ENCODE measurements at places on chromosomes 13 and 19.

GRCh38 chr13:95188128-95188527 lies 113.1 kb downstream of the ABCC4 start:
- DNase-seq, result no peak

DNA sequence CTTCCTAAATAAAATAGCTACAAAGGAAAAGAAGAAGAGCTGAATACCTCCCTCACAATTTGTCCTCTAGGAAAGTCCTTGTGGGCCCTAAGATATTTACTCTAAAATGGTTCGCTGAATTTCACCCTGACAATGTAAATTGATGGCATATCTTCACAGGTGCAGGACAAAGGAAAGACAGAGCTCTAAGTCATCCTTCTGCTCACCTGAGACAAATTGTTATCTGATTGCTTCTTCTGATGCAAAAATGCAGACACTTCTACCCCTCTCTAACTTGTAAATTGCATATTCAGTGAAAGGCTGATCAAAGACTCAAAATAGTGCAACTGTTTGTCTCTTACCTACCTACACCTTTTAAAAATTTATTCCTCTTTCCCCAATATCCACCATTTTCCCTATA lies 747.2 kb upstream of the PRR20A start:
- no peak for DNase-seq

DNA sequence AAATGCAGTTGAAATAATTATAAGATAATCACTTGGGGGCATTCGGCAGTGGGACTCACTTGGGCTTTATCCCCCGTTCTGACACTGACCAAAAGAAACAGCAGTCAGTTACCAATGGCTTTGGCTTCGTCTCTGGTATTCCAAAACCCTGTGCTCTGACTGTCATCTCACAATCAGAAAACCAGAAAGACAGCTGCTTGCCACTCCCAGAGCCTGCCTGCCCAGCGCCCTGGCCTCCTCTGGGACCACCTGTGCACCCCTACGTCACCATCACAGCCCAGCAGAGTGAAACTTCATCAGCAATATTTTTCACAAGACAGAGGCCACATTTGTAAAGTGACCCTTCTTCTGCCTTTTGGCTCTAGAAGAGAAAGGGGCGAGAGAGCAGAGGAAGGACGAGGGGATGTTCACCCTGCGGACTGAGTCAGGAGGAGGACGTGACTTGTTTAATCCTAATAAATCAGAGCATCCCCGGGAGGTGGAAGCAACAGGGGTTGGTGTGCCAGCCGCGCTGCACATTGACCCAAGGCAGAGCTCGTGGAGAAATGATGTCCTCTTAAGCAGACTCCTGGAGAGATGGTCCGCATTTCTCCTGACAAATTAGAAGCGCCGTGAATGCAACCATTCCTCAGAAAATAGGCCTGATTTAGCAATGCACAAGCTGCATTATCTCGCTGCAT lies 397.8 kb upstream of the ZNF507 start:
- no peak for DNase-seq

DNA sequence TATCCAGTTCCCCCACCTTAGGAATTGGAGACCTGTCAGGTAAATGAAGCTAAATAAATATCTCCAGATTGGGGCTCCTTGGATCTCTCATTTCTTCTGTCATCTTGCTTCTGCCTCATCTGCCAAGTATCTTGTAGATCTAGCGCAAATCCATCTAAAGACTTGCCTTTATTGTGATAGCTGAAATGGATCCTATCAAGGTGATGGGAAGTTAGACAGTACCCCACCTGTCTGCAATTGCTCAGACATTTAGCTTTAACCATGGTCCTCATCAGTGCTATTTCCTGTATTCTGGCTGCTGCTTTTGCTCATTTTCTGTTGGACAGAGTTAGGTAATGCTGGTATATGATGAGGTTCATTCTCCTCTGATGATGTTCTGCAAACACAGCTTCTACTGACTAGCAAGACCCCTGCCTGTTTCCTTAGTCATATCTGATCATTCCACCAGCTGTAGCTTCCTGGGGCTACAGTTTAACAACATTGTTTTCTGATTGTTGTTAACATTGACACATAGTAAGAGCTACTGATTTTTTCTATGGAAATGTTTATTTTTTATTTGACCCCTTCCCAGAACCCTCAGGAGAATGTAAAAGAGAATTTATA lies 340.0 kb downstream of the DCT start:
- DNase-seq, result no peak

DNA sequence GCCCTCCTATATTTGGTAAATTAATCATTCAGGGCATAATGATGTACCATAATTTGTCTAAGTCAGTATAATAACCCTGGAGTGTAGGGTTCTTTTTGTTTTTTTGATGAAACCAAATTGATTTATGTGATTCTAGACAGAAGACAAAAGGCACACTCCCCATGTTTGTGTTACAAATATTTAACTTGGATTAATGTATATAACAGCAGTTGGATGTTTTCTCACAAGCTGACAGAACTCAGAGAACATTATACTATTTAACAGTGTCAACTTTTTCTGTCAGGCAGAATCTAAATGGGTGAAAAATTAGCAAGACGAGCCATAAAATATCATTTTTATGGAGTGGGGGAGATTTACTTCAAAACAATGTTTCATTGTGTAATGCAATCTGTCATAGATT lies 15.2 kb downstream of the CBY2 start:
- DNase-seq, result no peak

DNA sequence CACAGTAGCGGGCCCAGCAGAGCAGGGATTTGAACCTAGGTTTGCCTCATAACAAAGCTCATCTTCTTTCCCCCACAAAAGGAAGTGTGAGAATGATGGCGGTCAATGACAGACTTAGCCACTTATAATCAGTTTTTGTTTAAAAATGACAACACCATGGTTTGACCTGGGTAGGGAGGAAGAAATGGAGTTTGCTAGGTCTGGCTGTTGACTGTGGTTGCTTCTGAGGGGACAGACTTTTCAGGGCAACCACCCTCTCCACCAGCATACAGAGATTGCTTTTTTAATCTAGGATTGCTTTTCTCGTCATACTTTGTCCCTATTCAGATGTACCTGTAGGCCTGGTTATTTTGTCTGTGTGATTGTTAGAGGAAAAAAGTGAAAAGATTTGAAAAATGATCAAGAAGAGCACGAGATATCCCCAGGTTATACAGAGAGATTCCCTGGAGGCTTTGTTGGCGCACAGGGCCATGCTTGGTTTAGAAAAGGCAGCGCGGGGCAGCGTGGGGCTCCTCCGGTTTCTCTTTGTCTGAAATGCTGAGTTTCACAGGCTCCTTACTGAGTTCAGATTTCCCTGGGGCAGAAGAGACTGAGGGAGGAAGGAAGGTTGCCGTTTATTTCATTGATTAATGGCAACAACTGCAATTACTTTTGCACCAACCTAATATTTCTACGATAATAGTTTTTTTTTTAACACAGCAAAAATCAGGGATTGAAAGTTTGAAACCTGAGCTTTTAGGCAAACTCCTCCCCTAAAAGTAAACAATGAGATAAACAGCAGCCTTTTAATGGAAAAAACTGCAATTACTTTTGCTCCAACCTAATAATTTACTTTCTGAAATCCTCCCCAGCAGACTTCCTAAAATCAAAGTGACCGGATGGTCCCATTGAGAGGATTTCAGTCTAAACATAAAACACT lies 97.0 kb upstream of the RNF113B start:
- no peak for DNase-seq

GRCh38 chr13:59166174-59166573 lies 997.6 kb downstream of the DIAPH3 start:
- no peak for DNase-seq

- DNase-seq, result no peak
These were observed 1.9 kb downstream of the COX6B2 start for GRCh38 chr19:55352549-55353145.

GRCh38 chr13:27362064-27362751 lies 62.2 kb upstream of the GTF3A start:
- DNase-seq, result peak; percentile 79

- no peak for DNase-seq
These were observed 403.5 kb upstream of the MIR17HG start for GRCh38 chr13:90943946-90944345.

GRCh38 chr13:36259361-36260137 lies 38.1 kb downstream of the CCDC169 start:
- DNase-seq, result no peak
